ENCODE measurements at places on chromosomes 1 and 21.

GRCh38 chr1:150536836-150537731, 12.1 kb upstream of the ADAMTSL4 start:
- no peak overlapping the region for H3K4me3 ChIP-seq
- H3K27ac ChIP-seq = no peak overlapping the region
- no peak for DNase-seq
- peaks cover 3% of the 10 kb centered on the region for H3K4me1 ChIP-seq
- no peaks in the 10 kb centered on the region for H3K36me3 ChIP-seq
- H3K27me3 ChIP-seq = no peaks in the 10 kb centered on the region

DNA sequence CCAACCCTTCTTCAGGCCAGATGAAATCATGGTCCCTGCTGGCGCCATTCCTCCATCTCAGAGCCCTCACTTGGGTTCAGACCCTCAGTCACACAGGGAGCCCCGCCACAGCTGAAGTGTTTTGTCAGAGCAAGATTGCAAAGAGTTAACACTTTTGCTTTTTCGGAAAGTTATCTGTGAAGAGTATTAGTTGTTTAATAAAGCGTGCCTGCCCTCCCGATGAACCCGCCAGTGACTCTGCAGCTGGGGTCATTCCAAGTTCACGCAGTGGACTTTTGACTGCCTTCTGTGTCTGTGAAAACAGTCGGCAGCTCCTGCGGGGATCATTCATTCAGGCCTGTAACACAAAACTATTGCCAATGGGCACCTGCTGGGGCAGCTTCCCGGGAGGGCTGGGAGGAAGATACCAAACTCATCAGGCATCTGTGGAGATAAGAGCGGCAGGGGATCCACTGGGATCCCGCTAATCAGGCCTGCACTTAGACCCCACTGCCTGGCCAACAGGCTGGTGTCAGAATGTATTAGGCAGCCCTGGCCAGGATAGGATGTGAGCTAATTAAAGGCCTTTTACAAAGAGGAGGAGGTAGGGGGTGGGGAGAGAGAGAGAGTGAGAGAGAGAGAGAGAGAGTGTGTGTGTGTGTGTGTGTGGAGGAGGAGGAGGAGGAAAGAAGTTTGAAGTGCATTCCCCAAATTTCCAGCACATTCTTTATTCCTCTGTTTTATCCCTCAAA, 184.5 kb downstream of the DHRS3 start:
- peaks cover 28% of the 10 kb centered on the region for H3K36me3 ChIP-seq
- peak overlapping the region; percentile 11 for H3K4me3 ChIP-seq
- H3K27ac ChIP-seq = peak overlapping the region; percentile 72
- peaks cover 52% of the 10 kb centered on the region for H3K4me1 ChIP-seq

DNA sequence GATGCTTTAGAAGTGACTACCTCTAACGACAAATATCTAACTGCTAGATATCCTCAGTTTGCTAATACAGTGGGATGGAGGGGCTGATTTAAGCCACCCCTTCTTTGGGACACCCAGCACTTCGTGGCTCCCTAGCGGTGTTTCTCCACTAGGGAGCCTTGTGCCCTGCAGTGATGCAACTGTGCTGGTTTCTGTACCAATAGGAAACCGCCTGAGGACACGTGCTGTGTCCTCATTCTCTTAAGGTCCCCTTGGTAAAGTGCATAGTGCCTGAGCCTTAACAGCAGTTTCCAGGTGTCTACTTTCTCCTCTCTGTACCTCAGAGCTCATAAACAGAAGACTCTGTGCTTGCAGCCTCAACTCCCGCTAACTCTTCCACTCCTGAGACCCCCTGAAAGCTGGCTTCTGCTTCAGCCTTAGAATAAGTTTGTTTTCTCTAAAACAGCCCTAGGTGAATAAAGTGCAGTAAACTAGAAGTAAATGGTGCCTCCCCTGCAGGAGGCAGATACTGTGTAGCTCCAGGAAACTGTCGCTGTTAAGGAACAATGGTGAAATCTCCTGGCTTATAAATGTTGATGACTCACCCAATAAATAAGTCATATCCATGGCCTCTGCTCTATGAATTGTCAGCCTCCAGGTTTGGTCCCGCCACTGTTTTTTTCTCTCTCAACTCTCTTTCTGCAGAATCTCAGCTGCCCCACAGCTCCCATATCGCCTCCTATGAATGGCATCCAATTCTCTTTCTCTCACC, 130.4 kb downstream of the AK5 start:
- no peak overlapping the region for H3K4me3 ChIP-seq
- no peak for DNase-seq
- H3K27ac ChIP-seq = no peak overlapping the region
- H3K4me1 ChIP-seq = peaks cover 11% of the 10 kb centered on the region
- no peaks in the 10 kb centered on the region for H3K27me3 ChIP-seq

- no peaks in the 10 kb centered on the region for H3K36me3 ChIP-seq
- H3K4me1 ChIP-seq = peaks cover 9% of the 10 kb centered on the region
- H3K4me3 ChIP-seq = no peak overlapping the region
- DNase-seq = no peak
Measured at GRCh38 chr1:25692560-25692959, 76.0 kb downstream of the MAN1C1 start.

DNA sequence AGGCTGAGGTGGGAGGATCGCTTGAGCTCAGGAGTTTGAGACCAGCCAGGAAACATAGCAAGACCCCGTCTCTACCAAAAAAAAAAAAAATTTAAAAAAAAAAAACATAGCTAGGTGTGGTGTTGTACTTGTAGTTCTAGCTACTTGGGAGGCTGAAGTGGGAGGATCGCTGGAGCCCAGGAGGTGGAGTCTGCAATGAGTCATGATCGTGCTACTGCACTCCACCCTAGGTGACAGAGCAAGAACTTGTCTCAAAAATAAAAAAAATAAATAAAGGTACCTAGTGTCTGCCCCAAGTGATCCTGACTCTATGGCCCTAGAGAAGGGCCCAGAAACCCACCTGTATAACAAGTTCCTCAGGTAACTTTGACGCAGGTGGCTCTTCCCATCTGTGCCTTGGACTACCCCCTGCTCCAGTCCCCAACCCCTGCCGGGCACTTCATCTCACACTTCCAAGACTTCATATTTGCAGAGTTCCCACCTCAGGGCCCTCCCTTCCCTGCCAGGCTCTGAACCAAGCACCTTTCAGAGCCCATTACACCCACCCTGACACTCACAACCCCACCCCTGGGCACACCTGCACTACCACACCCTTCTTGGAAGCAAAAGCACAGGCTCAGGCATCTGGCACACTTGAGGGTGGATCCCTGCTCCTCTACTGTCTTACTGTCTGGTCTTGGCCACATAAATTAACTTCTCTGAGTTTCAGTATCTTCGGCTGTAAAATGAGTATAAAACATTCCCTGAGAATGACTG, 80.2 kb upstream of the KLHDC7A start:
- no peak for DNase-seq
- H3K27me3 ChIP-seq = no peaks in the 10 kb centered on the region
- H3K4me3 ChIP-seq = no peak overlapping the region
- no peaks in the 10 kb centered on the region for H3K36me3 ChIP-seq

DNA sequence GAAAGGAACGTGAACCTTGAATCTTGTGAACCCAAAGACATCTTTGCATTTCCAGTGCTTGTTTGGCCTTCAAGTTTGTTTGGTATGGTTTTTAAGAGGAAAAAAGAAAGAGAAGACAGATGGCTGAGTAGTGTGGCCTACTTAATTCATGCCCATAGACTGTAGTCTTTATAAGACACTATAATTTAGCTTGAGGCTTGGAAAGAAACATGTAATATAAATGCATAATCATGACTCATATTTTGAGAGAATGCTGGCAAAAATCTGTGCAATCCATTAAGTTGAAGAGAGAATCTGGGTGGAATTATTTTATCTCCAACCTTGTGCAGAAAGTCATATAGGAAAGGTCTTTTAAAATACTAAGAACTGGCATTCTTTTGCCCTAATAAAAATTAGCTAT, 179.3 kb downstream of the SIPA1L2 start:
- H3K4me1 ChIP-seq = peaks cover 6% of the 10 kb centered on the region
- H3K27me3 ChIP-seq = peaks cover 3% of the 10 kb centered on the region
- no peaks in the 10 kb centered on the region for H3K36me3 ChIP-seq
- H3K4me3 ChIP-seq = no peak overlapping the region
- no peak for DNase-seq

DNA sequence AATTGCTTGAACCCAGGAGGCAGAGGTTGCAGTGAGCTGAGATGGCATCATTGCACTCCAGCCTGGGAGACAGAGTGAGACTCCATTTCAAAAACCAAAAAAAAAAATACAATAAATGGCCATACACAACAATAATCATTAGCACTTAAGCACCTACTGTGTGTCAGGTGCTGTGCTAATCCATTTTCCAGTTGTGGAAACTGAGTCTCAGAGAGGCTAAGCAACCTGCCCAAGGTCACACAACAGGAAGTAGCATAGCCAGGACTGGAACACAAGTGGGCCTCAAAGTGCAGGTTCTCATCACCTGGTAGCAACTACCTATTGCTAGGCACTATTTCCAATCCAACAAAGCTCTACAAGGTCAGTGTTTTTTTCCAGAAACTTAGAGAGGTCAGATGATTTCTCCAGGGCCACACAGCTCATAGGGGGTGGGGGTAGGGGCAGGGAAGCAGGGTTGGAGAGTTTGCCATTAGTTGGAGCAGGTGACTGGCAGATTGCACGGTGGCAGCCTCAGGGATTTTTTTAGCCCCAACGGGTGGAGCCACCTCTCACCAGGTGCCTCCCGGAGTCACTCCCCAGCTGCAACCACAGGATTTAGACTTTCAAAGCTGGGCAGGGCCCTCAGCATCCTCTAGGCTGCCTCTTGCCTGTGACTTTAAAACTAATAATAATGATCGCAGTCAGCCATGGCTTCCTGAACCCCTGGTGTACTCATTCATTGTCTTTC, 52.5 kb upstream of the ID3 start:
- H3K27ac ChIP-seq = peak overlapping the region; percentile 93
- H3K4me1 ChIP-seq = peaks cover 50% of the 10 kb centered on the region
- DNase-seq = no peak
- peaks cover 2% of the 10 kb centered on the region for H3K36me3 ChIP-seq

- no peak overlapping the region for H3K4me3 ChIP-seq
- peaks cover 20% of the 10 kb centered on the region for H3K36me3 ChIP-seq
- no peak overlapping the region for H3K27ac ChIP-seq
Measured at GRCh38 chr1:45846931-45847330, 43.5 kb downstream of the MAST2 start.

DNA sequence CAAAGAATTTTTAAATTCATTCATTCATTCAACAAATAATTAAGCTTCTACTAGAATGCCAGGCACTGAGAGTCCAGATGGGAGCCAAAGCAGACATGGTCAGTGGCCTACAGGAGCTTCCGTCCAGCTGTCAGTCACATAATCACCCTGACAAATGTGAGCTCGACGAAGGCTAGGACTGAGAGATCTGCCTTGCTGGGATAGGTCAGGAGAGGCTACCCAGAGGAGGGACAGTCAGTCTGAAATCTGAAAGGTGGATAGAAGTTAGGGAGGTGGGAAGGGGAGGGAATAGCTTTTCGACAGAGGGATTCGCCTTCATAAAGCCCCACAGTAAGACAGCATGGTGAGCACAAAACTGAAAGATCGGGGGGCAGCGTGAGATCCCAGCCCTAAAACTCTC, 8.3 kb downstream of the EPHX1 start:
- no peak overlapping the region for H3K27ac ChIP-seq
- DNase-seq = no peak
- no peak overlapping the region for H3K4me3 ChIP-seq
- H3K4me1 ChIP-seq = peaks cover 4% of the 10 kb centered on the region

- no peaks in the 10 kb centered on the region for H3K27me3 ChIP-seq
- DNase-seq = no peak
- no peak overlapping the region for H3K27ac ChIP-seq
- H3K36me3 ChIP-seq = no peaks in the 10 kb centered on the region
- no peaks in the 10 kb centered on the region for H3K4me1 ChIP-seq
Measured at GRCh38 chr1:7341145-7341905, 429.8 kb upstream of the VAMP3 start.

DNA sequence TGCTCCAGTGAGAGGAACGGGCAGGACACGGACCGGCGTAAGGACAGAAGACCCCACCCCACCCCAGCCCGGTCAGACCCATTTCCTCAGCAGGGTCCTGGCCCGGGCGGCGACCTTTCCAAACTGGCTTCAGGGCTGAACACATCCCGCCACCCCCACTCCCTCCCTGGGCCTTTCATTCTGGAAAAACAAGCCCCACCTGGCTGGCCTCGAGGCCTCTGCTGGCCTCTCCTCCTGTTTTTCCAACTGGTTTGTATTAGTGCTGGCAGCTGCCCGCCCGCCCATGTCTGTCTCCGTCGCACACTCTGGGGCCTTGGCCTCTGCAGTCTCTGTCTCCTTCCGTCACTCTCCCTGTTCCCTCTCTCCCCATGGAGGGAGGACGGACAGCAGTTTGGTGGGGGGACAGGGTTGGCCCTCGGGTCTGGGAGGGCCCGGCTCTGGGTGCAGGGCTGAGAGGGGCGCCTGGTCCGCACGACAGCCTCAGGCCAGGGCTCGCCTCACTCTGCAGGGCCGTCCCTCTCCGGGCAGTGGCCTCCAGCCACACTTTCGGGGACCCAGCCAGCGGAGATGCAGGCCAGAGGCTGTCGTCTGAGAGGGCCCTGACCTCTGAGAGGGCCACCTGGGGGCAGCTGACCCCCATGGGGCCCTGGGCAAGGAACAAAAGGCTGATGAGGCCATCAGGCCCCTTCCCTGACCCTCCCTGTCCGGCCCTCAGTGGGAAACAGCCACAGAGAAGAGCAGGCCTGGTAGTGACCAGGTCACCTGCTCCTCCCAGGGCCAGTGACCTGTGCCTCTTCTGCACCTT, 1.5 kb upstream of the MXRA8 start:
- peaks cover 13% of the 10 kb centered on the region for H3K4me1 ChIP-seq
- H3K36me3 ChIP-seq = no peaks in the 10 kb centered on the region
- no peak for DNase-seq
- peaks cover 18% of the 10 kb centered on the region for H3K27me3 ChIP-seq
- H3K27ac ChIP-seq = no peak overlapping the region
- no peak overlapping the region for H3K4me3 ChIP-seq

- DNase-seq = no peak
- no peaks in the 10 kb centered on the region for H3K36me3 ChIP-seq
- H3K4me1 ChIP-seq = no peaks in the 10 kb centered on the region
- no peak overlapping the region for H3K4me3 ChIP-seq
- no peaks in the 10 kb centered on the region for H3K27me3 ChIP-seq
- no peak overlapping the region for H3K27ac ChIP-seq
Measured at GRCh38 chr1:210681158-210681557, 352.5 kb downstream of the HHAT start.

- H3K27ac ChIP-seq = no peak overlapping the region
- peaks cover 34% of the 10 kb centered on the region for H3K36me3 ChIP-seq
Measured at GRCh38 chr1:53270873-53271272, 32.6 kb upstream of the MAGOH start.

- no peaks in the 10 kb centered on the region for H3K36me3 ChIP-seq
- H3K4me3 ChIP-seq = no peak overlapping the region
- no peaks in the 10 kb centered on the region for H3K4me1 ChIP-seq
- no peak overlapping the region for H3K27ac ChIP-seq
Measured at GRCh38 chr1:205972081-205972480, 28.8 kb upstream of the SLC26A9 start.

DNA sequence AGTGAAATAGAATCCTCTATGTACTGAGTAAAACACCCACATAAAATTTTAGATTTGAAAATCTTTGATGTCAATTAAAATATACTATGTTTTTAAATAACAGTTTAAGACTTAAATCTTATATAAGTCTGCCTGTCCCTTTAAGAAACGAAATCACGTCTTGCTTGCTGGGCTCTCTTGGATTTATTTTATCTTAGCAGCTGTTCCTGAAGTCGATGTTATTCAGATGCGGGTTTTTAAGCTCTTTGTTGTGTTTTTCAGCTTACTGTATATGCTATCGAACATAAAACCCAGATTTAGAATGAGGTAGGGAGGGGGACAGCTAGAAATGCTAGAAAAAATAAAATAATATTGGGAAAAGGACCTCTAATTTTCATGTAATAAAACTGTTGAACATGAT, 11.1 kb upstream of the SSX2IP start:
- H3K4me1 ChIP-seq = peaks cover 12% of the 10 kb centered on the region
- H3K27me3 ChIP-seq = peaks cover 10% of the 10 kb centered on the region
- DNase-seq = no peak
- H3K4me3 ChIP-seq = no peak overlapping the region
- H3K27ac ChIP-seq = no peak overlapping the region

GRCh38 chr1:153429266-153430165, 13.2 kb downstream of the S100A7A start:
- no peaks in the 10 kb centered on the region for H3K36me3 ChIP-seq
- DNase-seq = no peak
